Neural crest cell (in vitro differentiated cells): ENCODE measurements at places on chromosomes 5 and 9. TPM values are rescaled to one million over a fixed set of nuclear protein-coding genes. Genes with fewer than 3 reads are reported as not detected.

The TMEFF1 gene
- 43.1 and 47.9 TPM in 2 replicates for total RNA-seq

The CNTNAP3B gene
- total RNA-seq = 9.4 and 10.0 TPM in 2 replicates

The PCDHGB3 gene
- 0.51 and 0.71 TPM in 2 replicates for total RNA-seq

The SLC25A2 gene
- 0.72 and 1.1 TPM in 2 replicates for total RNA-seq

The SCAI gene
- 13.1 and 15.2 TPM in 2 replicates for total RNA-seq

The HTR4 gene
- total RNA-seq = not detected in 2 replicates

The FIBCD1 gene
- total RNA-seq = 0.23 and 0.45 TPM in 2 replicates

The LRRC70 gene
- total RNA-seq = 0.19 and 0.34 TPM in 2 replicates

The CCIN gene
- total RNA-seq = not detected in 2 replicates

The BTNL9 gene
- not detected in 2 replicates for total RNA-seq

DNA sequence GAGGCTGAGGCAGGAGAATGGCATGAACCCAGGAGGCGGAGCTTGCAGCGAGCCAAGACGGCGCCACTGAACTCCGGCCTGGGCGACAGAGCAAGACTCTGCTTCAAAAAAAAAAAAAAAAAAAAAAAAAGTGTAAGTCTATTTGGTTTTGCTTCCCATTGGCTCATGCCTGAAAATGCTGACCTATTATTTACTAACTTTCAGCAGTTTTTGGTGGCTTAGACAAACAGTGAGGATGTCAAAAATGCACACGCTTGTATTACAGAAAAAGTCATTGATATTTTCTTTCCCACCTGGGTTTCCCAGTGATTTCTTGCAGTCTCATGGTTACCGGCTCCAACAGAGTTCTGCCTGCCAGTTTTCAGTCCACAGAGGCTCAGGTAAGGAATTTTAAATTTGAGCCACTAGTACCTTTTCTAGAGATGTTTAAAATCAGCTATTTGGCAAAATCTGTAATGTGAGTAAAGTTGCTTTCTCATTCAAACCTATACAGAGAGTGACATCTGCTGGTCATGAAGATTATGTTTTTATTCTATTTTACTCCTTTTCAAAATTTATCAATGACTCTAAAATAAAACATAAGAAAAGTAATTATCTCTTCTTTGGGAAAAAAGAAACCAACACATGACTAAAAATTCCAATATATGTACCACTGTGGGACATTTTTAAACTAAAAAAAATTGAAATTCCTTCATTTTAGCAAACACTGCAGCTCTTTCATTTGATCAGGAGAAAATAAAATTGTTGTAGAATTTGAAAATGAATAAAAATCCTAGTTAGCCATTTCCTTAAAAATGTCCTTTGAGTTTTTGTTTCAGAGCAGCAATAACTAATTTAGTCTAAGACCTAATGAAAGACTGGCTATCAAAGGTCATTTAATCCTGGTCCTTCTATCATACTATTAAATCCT is 8.8 kb downstream of the FAM200C start:
- no peak for DNase-seq

GRCh38 chr5:72947498-72947897 is 8.3 kb upstream of the FCHO2 start:
- no peak for DNase-seq

- no peak for DNase-seq
Measured at GRCh38 chr9:21357479-21358460, 7.1 kb upstream of the IFNA6 start.

DNA sequence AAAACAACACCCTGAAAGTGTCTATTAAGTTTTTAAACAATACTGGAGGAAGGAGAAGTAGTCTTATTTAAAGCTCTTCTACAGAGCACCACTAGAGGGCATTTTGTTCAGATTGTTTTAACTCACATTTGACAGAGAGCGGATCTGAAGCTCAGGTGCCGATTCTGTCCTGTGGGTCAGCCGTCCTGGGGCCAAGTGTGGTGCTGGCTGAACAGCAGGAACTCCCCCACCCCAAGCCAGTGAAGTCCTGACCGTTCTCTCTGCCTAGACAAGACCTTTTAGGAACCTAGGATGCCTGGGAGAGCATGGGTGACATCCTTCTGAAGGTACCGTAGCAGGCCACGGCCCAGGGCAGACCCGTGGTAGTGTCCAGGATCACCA is 3.9 kb downstream of the EXOC3 start:
- DNase-seq = no peak

- no peak for DNase-seq
Measured at GRCh38 chr9:15182730-15183129, 124.3 kb downstream of the TTC39B start.

- no peak for DNase-seq
Measured at GRCh38 chr9:69976152-69976551, 67.5 kb upstream of the MAMDC2 start.

DNA sequence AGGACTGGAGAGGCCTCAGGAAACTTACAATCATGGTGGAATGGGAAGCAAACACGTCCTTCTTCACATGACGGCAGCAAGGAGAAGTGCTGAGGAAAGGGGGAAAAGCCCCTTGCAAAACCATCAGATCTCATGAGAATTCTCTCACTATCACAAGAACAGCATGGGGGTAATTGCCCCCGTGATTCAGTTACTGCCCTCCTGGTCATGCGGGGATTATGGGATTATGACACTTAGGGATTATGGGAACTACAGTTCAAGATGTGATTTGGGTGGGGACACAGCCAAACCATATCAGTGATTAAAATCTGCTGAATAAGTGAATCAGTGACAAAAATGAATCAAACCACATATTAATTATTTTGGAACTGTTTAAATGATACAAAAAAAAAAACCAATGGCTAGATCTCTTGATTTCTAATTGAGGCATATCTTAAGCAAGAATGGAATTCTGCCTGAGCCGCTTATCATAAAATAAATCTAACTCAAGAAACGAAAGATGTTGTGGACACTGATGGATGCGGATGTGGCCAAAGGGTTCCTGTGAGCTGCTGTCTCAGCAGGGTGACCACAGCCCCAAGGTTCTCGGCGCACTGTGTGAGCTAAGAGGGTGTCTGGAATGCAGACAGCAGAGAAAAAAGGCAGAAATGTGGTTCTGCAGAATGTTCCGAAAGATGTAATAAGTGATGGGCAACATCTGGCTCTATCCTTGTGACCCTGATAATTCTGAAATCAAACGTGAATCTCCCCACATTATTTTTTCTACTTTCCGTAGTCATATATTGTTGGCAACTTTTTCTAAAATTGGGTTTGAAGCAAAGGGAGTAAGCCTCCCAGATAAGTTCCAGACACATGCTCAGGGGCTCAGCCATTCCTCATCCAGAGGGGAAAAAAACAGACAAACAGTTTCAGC is 107.2 kb upstream of the ICE1 start:
- DNase-seq = no peak

DNA sequence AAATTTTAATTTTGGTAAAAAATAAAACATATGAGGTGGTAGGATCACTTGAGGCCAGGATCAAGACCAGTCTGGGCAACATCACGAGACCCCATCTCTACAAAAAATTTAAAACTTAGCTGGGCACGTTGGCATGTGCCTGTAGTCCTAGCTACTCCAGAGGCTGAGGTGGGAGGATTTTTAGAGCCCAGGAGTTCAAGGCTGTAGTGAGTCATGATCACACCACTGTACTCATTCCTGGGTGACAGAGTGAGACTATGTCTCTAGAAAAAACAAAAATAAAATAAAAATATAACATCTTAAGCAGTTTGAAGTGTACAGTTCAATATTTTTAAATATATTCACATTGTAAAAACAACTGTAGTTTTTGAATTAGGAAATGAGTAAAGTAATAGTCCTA is 108.3 kb downstream of the SMIM15 start:
- no peak for DNase-seq

DNA sequence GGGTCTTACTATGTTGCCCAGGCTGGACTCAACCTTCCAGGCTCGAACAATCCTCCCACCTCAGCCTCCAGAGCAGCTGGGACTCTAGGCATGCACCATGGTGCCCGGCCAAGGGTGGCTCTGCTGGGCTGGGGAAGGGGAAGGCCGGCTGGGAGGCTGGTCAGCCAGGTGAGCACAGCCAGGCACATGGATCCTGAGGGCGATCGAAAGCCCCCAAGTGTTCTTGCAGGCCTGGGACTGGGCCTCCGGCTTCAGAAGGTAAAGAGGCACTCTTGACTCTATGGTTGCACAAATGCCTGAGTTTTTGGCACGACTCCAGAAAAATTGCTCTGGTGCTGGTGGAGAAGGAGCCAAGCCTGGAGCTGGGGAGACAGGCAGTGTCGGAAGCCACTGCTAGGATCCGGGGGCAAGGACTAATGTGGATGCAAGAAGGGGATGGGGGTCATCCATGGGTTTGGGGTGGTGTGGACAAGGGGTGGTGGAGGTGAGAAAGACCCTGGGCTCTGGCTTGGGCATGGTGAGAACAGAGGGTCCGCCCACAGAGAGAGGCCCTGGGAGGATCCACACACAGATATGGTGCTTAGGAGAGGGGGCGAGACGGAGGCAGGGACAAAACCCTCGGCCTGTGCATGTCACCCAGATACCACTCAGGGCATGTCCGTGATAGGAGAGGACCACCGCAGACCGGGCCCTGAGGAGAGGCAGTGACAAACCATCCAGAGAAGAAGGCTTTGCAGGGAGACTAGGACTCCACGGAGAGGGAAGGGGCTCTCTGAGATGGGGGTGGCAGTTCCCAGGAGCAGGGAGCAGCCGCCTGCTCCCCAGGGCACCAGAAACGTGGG is 51.1 kb upstream of the COL5A1 start:
- no peak for DNase-seq

GRCh38 chr9:81058782-81059181 is 630.6 kb downstream of the TLE1 start:
- no peak for DNase-seq

- no peak for DNase-seq
Measured at GRCh38 chr9:115794921-115795475, 358.6 kb upstream of the PAPPA start.

DNA sequence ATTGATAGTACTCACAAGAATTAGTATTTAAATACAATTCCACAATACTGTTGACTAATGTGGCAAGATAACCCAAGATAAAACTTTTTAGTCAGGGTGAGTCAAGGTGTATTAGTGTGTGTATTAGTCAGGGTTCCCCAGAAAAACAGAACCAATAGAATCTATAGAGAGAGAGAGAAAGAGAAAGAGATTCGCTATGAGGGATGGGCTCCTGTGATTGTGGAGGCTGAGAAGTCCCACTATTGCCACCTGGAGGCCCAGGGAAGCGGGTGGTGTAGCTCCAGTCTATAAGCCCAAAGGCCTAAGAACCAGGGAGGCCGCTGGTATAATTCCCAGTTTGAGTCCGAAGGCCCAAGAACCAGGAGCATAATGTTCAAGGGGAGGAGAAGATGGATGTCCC is 10.0 kb upstream of the SHISAL2B start:
- no peak for DNase-seq

- DNase-seq = no peak
Measured at GRCh38 chr9:107292821-107293542, 9.9 kb downstream of the RAD23B start.

GRCh38 chr5:173232499-173233346 is 2.3 kb downstream of the NKX2-5 start:
- DNase-seq = no peak

DNA sequence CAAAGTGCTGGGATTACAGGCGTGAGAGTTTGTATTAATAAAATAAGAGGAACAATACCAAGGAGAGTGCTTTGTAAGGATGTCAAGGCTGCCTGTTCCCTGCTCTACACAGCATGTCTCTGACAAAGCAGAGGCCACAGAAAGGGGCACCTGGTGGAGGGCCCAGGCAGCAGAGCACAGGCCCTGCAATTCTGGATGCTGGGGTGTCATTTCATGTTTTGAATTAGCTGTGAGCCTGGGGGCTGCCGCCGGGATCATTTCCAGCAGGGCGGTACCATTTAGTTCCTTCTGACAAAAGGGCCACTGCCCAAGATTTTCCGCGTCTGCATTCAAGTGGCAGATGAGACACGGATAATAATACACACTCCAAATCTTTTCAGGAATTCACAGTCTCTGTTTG is 396.9 kb downstream of the GADD45G start:
- no peak for DNase-seq

GRCh38 chr5:81245871-81246235 is 12.7 kb downstream of the CKMT2 start:
- no peak for DNase-seq

GRCh38 chr5:72109625-72110024 is 2.4 kb downstream of the MAP1B start:
- DNase-seq = no peak

DNA sequence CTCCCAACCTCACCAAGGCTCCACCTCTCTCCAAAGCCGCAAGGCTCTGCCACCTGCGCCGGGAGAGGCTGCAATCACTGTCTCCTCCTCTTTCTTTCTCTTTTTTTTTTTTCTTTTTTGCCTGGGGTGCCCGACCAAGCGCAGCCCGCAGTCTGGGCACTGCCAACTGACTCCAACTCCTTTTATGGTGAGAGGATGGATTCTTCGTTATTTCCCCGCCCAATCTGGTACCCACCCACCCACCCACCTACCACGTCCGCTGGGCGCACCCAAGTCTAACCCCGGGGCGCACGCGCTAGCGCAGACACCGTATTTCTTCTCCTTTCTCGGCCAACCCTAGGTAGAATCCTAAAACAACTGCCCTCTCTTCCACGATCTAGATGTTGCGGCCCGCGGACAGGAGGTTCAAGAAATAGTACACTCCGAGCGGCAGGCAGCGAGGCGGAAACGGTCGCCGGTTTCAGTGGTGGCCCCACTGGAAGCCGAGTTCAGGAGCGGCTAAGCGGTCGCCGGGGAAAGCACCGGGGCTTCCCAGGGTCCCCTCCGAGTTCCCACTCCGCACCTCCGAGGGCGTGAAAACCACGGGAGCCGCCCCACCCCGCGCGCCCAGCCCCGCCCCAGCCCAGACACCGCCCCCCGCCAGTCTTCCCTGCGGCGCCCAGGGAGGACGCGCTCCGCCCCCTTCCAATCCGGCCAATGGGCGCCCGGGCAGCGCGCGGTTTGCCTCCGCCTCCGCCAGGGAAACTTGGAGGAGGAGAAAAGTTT is 385 bp upstream of the PTGER4 start:
- peak; percentile 81 for DNase-seq

DNA sequence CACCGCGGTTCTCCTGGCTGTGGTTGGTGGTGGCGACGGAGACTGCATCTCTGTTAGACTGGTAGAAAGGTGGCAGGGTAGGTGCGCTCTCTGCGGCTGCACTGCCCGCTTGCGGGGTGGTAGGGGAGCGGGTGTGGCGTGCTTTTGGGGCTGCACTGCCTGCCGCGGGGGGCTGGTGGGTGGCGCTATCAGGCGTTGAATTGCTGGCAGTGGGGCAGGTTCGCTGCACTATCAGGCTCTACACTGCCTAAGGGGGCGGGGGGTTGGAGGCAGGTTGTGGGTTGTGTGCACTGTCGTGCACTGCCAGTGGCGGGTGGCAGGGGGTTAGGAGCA is 21.0 kb upstream of the TRIM52 start:
- no peak for DNase-seq

DNA sequence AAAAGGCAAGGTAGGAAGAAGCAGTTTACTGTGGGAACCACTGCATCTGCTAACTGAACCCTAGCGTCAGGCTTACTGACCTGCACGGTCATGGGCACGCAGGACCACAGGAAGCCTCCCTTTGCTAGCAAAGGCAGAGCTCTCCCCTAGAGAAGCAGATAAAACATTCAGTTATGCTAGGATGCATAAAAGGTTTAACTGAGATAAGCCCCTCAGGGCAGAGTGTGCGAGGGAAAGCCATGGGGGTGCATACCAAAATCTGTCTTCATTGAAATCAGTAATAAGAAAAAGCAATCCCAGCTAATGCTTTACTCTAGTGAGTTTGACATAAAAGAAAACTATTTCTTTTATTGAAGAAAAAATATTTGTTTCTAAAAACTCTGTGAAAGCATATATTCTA is 2403.7 kb upstream of the C9orf72 start:
- no peak for DNase-seq

GRCh38 chr9:23643656-23644258 is 182.3 kb downstream of the ELAVL2 start:
- DNase-seq = no peak

- no peak for DNase-seq
Measured at GRCh38 chr5:158819840-158820620, 279.7 kb downstream of the EBF1 start.

- DNase-seq = peak; percentile 58
Measured at GRCh38 chr9:16705111-16705604, 165.3 kb downstream of the BNC2 start.
